Tibial nerve (tissue), 4 donors: ENCODE measurements at places on chromosomes 2 and 18. TPM values are rescaled to one million over a fixed set of nuclear protein-coding genes. Genes with fewer than 3 reads are reported as not detected.

Gene HOXD13
- total RNA-seq: not detected

Gene TPO
- 21.9 TPM for total RNA-seq

Gene ERICH2
- not detected for total RNA-seq

Gene ASTL
- 0.60 TPM for total RNA-seq

Gene TWSG1
- total RNA-seq: 53.7 TPM

Gene XDH
- not detected for total RNA-seq

Gene STARD6
- not detected for total RNA-seq

Gene SRD5A2
- total RNA-seq: not detected

Gene REG3A
- not detected for total RNA-seq

Gene REG3G
- total RNA-seq: not detected

Gene ABCG8
- total RNA-seq: not detected

Gene CHRND
- not detected for total RNA-seq

Gene CAPN13
- total RNA-seq: not detected

Gene GKN2
- total RNA-seq: not detected

Gene ALPI
- total RNA-seq: not detected

Gene KIAA2012
- total RNA-seq: not detected

Gene CERKL
- not detected for total RNA-seq

Gene ZNF804A
- 0.44 TPM for total RNA-seq

Gene EDAR
- total RNA-seq: not detected

Gene LYG2
- total RNA-seq: not detected

Gene VAMP8
- total RNA-seq: 24.0 TPM

Gene SLC38A11
- total RNA-seq: not detected

Gene SIX3
- not detected for total RNA-seq
